ENCODE measurements at places on chromosomes 1 and 21.
A peak's percentile ranks its signal among the peaks of the same experiment; 100 is the strongest.

DNA sequence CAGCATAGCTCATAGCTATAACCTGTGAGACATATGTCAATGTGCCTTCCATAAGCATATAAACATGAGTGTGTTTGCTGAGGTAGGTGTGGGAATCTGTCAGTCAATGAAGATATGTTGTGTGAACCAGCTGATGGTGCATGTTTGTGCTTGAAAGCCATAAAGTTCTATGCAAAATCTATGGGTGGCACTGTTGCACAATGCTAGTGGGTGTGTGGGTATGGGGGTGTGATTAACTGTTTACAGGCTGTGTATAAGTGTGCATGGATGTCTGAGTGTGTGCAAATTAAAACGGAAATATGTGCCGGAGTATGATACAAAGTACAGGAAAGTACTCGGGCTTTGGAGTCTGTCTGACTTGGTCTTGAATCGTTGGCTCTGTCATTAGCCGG is 1.0 kb upstream of the ATP2B4 start:
- no peak for DNase-seq
- no peaks in the 10 kb centered on the region for H3K36me3 ChIP-seq
- peak overlapping the region; percentile 81 for H3K27ac ChIP-seq
- H3K4me1 ChIP-seq, result peaks cover 16% of the 10 kb centered on the region

DNA sequence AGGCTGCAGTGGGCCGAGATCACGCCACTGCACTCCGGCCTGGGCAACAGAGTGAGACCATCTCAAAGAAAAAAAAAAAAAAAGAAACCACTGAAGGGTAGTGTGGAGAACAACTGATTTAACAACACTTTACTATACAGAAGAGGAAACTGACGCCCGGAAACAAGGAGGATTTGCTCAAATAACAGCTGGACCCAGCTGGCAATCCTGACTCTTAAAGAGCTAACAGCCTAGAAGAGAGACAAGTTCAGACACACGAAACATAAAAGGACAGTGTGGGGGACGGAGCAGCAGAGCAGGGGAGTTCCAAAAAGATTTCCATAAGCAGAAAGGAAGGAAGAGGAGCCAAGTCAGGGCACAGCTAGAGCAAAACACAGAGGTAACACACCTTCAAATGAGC is 4.4 kb downstream of the ECHDC2 start:
- H3K4me3 ChIP-seq, result no peak overlapping the region
- H3K27ac ChIP-seq, result no peak overlapping the region
- DNase-seq, result no peak
- no peaks in the 10 kb centered on the region for H3K4me1 ChIP-seq
- H3K27me3 ChIP-seq, result no peaks in the 10 kb centered on the region
- H3K36me3 ChIP-seq, result no peaks in the 10 kb centered on the region

DNA sequence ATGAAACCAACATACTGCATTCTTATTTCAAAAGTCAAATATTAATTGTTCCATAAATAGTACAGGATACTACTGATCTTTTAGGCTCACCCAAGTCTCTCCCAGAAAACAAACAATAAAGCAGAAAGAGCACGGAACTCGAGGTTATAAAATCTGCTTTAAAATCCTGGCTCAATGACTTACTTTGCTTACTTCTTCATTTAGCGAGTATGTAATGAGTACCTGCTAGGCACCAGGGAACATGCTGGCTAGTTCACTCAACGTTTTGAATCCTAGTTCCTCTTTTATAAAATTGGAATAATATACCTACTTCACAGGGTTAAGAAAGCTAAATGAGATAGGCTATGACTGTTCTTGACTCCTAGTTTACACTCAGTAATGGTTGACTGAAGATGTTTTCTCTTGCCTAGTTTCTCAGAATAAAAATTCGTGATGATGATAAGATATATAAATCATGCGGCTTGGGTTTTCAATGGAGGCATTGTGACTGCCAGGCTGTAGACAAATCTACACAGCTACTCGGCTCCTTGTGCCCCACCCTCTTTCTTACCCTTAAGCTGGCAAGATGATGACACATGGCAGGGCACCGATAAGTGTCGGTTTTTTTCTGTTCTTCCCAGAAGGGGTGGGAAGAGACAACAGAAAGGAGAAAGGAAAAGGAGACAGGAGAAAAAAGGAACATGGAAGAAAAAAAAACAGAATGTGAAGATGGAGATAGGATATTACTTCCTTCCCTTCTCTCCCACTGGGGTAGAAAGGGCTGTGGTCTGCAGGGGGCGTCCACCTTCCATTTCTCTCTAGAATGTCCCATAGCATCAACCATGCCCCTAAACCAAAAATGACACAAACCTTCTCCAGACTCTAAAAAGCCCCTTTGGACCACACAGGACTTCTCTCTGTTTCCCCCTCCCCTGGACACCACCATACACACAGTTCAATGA is 507.1 kb downstream of the SMYD3 start:
- H3K27me3 ChIP-seq, result no peaks in the 10 kb centered on the region
- H3K36me3 ChIP-seq, result no peaks in the 10 kb centered on the region
- H3K4me3 ChIP-seq, result no peak overlapping the region

- no peaks in the 10 kb centered on the region for H3K27me3 ChIP-seq
- no peak for DNase-seq
- no peaks in the 10 kb centered on the region for H3K36me3 ChIP-seq
- peak overlapping the region; percentile 46 for H3K27ac ChIP-seq
- no peak overlapping the region for H3K4me3 ChIP-seq
- H3K4me1 ChIP-seq, result peaks cover 20% of the 10 kb centered on the region
Observed at GRCh38 chr1:59705466-59706302, 109.1 kb upstream of the HOOK1 start.

DNA sequence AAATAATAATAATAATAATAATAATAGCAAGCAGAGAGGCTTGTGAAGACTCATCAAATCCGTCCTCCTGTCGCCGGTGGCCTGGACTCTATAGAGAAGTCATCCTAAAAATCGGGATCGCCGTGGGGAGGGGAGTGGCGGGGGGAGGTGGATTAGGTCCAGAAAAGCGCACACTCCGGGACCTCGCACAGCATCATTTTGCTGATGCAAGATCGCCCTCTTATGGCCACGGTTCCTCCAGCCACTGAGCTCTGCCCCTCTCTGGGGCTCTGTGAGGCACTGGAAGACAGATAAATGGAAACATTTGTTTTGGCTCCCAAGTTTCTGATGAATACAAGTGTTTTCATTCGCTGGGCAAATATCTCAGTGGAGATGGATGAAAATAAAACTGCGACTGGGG is 612.0 kb downstream of the MATN1 start:
- no peaks in the 10 kb centered on the region for H3K36me3 ChIP-seq
- peaks cover 25% of the 10 kb centered on the region for H3K27me3 ChIP-seq
- H3K4me3 ChIP-seq, result no peak overlapping the region
- H3K27ac ChIP-seq, result no peak overlapping the region
- no peaks in the 10 kb centered on the region for H3K4me1 ChIP-seq
